SK-N-SH (cell line): ENCODE measurements at places on chromosomes 2 and 18. TPM values are rescaled to one million over a fixed set of nuclear protein-coding genes. Genes with fewer than 3 reads are reported as not detected.
A peak's percentile ranks its signal among the peaks of the same experiment; 100 is the strongest.

DNA sequence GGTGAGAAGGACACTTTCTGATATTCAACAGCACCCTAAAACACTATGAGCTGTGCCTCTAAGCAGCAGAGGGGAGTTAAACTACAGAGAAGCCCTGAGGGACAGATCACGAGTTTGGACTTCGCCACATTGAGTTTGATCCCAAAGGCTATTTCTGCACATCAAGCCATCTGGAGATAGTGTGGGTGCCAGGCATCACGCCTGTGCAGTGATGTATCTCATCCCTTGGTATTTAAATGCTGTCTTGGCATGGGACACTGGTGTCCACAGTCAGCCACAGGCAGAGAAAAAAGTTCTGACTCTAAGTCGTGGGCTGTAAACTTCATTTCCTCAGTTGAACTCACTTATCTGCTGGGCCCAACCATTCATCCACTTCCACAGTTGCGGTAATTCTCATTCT is 742.3 kb upstream of the CELF4 start:
- H3K27me3 ChIP-seq = no peaks in the 10 kb centered on the region
- no peak overlapping the region for H3K4me3 ChIP-seq
- H3K27ac ChIP-seq = no peak overlapping the region
- no peaks in the 10 kb centered on the region for H3K4me1 ChIP-seq

- H3K4me1 ChIP-seq = peaks cover 10% of the 10 kb centered on the region; the same call in 1 of the 2 replicates
- no peaks in the 10 kb centered on the region for H3K27me3 ChIP-seq
- no peak for DNase-seq
- H3K4me3 ChIP-seq = no peak overlapping the region
These were observed 33.7 kb downstream of the TMEM17 start for GRCh38 chr2:62472312-62472711.

DNA sequence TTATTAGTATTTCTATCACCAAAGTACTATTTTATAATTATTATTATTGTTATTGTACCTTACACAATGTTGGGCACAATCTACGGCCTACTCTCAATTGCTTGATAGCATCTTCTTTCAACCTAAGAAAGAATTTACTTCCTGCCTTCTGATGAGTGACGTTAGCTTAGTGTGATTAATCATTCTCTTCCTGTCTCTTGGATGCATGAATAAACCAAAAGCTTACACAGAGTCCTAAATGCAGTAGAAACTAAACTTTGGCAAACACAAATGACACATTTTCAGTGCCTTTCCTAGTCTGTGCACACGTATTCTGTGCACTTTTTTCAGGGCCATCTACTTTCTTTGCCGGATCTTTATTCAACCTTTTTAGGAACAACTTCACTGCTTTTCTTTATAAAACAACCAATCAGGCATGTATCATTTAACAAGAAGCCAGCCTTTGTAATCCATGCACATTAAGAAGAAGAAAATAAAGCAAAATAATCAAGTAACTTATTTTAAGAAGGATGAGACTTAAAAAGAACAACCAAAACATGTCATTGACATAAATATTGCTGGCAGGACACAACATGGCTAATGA is 19.1 kb downstream of the TRAK2 start:
- peak overlapping the region; percentile 30; the same call in 1 of the 2 replicates for H3K4me3 ChIP-seq
- peaks cover 22% of the 10 kb centered on the region for H3K4me1 ChIP-seq
- H3K27me3 ChIP-seq = no peaks in the 10 kb centered on the region
- DNase-seq = no peak

DNA sequence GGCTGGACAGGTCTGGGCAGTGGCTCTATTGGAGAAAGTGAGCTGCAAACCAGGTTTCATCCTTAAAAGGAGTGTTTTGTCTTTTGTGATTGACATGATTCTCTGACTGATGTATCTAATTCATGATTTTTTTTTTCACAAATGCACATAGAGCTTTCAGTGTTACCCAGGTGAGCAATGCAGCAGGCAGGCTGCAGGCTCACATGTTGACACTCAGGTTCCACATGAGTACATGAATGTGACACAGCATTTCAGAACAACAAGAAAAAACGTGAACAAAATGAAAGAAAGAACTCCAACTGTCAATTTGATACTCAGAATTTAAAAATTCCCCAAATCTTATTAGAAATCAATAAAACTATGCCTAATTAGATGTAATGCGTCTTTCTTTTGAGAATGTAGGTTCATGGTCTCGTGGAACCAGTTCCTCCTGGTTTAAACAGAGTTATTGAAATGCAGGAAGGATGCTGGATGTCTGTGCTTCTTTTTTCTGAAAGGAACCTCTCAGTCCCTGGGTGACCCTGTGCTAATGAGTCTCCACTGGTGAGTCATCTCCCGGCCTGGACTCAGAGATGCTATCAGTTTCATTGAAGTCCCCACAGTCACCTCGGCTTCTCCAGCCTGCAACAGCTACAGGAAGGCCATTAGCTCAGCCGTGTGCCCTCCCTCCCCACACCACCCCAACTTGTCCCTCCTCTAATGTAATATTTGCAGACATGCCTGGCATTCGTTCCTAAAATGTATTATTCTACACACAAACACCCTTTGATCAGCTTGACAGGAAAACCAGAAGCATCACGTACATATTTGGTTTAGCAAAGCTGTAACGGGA is 430.4 kb downstream of the LPIN1 start:
- DNase-seq = peak; percentile 80
- H3K27ac ChIP-seq = peak overlapping the region; percentile 74
- peaks cover 34% of the 10 kb centered on the region for H3K4me1 ChIP-seq
- no peaks in the 10 kb centered on the region for H3K27me3 ChIP-seq

GRCh38 chr2:105039559-105039958 is 1.7 kb downstream of the MRPS9 start:
- H3K27ac ChIP-seq = no peak overlapping the region
- H3K4me1 ChIP-seq = no peaks in the 10 kb centered on the region
- H3K36me3 ChIP-seq = peaks cover 6% of the 10 kb centered on the region; the same call in 1 of the 2 replicates
- no peak for DNase-seq

GRCh38 chr2:159755788-159756187 is 42.2 kb downstream of the CD302 start:
- no peak overlapping the region for H3K4me3 ChIP-seq
- no peaks in the 10 kb centered on the region for H3K4me1 ChIP-seq
- H3K36me3 ChIP-seq = peaks cover 69% of the 10 kb centered on the region
- H3K27me3 ChIP-seq = no peaks in the 10 kb centered on the region

GRCh38 chr2:107222466-107222865 is 336.5 kb upstream of the ST6GAL2 start:
- no peak overlapping the region for H3K27ac ChIP-seq
- no peaks in the 10 kb centered on the region for H3K4me1 ChIP-seq
- DNase-seq = no peak
- H3K36me3 ChIP-seq = no peaks in the 10 kb centered on the region
- H3K4me3 ChIP-seq = no peak overlapping the region

GRCh38 chr2:48332286-48332685 is 197.7 kb upstream of the STON1 start:
- peaks cover 10% of the 10 kb centered on the region for H3K4me1 ChIP-seq
- DNase-seq = no peak
- H3K27me3 ChIP-seq = no peaks in the 10 kb centered on the region
- no peak overlapping the region for H3K4me3 ChIP-seq
- no peak overlapping the region for H3K27ac ChIP-seq
- peaks cover 8% of the 10 kb centered on the region for H3K36me3 ChIP-seq

- no peak overlapping the region for H3K27ac ChIP-seq
- no peaks in the 10 kb centered on the region for H3K27me3 ChIP-seq
- H3K4me3 ChIP-seq = no peak overlapping the region
- DNase-seq = no peak
- H3K4me1 ChIP-seq = no peaks in the 10 kb centered on the region; the same call in none of the 2 replicates
These were observed 138.5 kb downstream of the RBMS1 start for GRCh38 chr2:160355080-160355479.

GRCh38 chr2:211748339-211748738 is 790.3 kb downstream of the ERBB4 start:
- no peak overlapping the region for H3K27ac ChIP-seq
- H3K4me1 ChIP-seq = no peaks in the 10 kb centered on the region
- no peaks in the 10 kb centered on the region for H3K27me3 ChIP-seq
- no peaks in the 10 kb centered on the region for H3K36me3 ChIP-seq

DNA sequence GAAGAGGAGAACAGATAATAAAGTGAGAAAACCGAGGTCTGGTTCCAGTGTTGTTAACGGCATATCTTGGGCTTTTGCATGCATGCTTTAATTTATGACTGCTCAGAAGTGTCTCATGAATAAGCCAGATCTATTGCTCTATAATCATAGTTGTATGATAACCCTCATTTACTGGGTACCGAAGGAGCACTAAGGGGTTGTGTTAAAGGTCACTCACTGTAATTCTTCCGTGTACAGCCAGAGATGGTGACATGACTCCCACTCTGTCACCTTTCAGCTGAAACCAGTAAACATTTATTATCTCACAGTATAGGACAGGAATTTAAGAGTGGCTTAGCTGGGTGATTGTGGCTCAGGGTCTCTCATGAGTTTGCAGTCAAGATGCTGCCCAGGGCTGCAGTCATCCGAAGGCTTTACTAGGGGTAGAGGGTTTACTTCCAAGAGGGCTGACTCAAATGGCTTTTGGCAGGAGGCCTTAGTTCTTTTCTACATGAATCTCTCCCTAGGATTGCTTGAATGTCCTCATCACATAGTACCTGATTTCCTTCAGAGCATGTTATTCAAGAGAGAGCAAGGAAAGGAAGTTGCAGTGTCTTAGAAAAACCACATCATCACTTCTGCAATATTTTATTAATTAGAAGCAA is 107.0 kb downstream of the NAB1 start:
- no peak for DNase-seq
- no peaks in the 10 kb centered on the region for H3K27me3 ChIP-seq
- no peaks in the 10 kb centered on the region for H3K36me3 ChIP-seq
- no peaks in the 10 kb centered on the region for H3K4me1 ChIP-seq
- H3K27ac ChIP-seq = no peak overlapping the region
- no peak overlapping the region for H3K4me3 ChIP-seq

- DNase-seq = no peak
- no peak overlapping the region for H3K4me3 ChIP-seq
- H3K36me3 ChIP-seq = no peaks in the 10 kb centered on the region
- H3K27me3 ChIP-seq = no peaks in the 10 kb centered on the region
- H3K27ac ChIP-seq = no peak overlapping the region
These were observed 406.8 kb downstream of the NBAS start for GRCh38 chr2:15154297-15154696.

- no peak overlapping the region for H3K27ac ChIP-seq
- H3K36me3 ChIP-seq = no peaks in the 10 kb centered on the region
- DNase-seq = no peak
These were observed 22.2 kb upstream of the FAHD2A start for GRCh38 chr2:95380280-95380679.

DNA sequence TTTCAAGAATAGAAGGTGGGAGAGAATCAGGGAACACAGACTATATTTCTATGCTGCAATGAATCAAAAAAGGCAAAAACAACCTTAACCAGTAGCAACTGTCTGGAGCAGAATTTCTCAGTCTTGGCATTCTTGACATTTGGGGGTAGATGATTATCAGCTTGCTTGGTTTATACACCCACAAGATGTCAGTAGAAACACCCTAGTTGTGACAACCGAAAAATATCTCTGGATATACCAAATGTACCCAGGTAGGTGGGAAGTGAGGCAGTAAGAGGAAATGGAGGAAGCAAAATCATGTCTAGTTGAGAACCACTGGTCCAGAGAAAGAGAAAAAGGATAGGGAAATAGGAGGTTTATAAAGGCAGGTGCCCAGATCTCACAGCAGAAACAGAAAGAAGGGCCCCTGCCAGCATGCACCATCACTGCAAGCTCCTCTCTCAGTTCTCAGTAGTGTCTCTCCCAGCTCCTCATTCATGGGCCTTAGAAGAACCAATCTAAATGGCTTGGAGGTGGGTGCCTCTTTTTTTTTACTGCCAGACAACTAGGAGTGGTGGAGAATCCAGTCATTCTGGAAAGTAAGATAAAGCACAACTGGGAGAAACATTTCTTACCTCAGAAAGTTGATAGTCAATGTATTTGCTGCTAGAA is 50.4 kb downstream of the MBD2 start:
- peaks cover 6% of the 10 kb centered on the region; the same call in 1 of the 2 replicates for H3K36me3 ChIP-seq
- no peaks in the 10 kb centered on the region for H3K4me1 ChIP-seq
- DNase-seq = no peak
- H3K4me3 ChIP-seq = no peak overlapping the region
- H3K27me3 ChIP-seq = no peaks in the 10 kb centered on the region

DNA sequence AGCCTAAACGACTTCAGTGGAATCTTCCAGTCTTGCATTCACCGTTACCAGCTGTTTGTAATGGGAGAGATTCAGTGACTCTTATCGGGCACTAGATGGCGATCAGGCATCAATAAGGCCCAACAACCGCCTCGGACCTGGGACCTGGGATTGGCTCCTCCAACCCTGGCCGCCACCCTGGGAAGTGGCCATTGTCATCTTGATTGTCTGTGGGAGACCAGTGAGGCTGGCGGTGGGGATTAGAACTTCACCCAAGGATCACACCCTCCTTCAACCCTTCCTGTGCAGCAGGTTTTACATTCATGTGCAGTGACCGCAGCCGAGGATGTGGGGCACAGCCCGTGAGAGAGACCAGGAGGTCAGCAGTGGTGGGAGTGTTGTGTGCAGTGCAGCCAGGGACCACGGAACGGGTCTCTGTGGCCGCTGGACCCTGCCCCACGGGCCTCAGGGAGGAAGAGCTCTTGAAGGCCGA is 85.3 kb downstream of the SPP2 start:
- peak; percentile 83 for DNase-seq
- H3K4me3 ChIP-seq = no peak overlapping the region
- H3K36me3 ChIP-seq = no peaks in the 10 kb centered on the region
- H3K27me3 ChIP-seq = no peaks in the 10 kb centered on the region
- no peak overlapping the region for H3K27ac ChIP-seq
- H3K4me1 ChIP-seq = peaks cover 4% of the 10 kb centered on the region; the same call in 1 of the 2 replicates

- no peak overlapping the region for H3K27ac ChIP-seq
- H3K4me1 ChIP-seq = peaks cover 18% of the 10 kb centered on the region; the same call in 1 of the 2 replicates
- no peak overlapping the region for H3K4me3 ChIP-seq
- H3K27me3 ChIP-seq = no peaks in the 10 kb centered on the region
- peaks cover 33% of the 10 kb centered on the region for H3K36me3 ChIP-seq
- DNase-seq = no peak
These were observed 45.9 kb downstream of the RPIA start for GRCh38 chr2:88737385-88737784.

The STAMBP gene
- polyA plus RNA-seq = 42.2 and 54.5 TPM in 2 replicates

The FLACC1 gene
- 0.35 and 0.44 TPM in 2 replicates for polyA plus RNA-seq

The SNTG2 gene
- not detected in 2 replicates for polyA plus RNA-seq

The TDRD15 gene
- not detected in 2 replicates for polyA plus RNA-seq
